ENCODE measurements at places on chromosomes 4 and X.

DNA sequence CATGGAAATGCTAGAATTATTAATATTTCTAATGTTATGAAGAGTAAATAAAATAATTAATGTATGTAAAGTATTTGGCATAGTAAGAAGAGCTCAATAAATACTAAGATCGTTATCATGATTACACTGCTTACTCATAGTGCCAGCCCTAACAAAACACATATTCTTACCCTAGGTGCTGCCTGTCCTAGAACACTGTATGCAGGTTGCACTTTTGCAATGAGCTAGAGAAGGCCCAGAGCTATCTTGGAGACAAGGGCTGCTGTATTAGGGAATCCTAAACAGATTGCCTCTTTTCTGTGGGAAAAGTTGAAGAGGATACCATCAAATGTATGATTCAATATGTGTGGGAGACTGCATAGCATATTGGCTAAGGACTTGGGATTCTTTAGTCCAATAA, 48.0 kb upstream of the TMEM164 start:
- no peak for DNase-seq

GRCh38 chrX:44305921-44306320, 37.6 kb downstream of the EFHC2 start:
- no peak for DNase-seq

GRCh38 chr4:106627051-106627450, 258.5 kb upstream of the GIMD1 start:
- DNase-seq = no peak

GRCh38 chr4:76607846-76608245, 172.8 kb downstream of the SHROOM3 start:
- DNase-seq = no peak

DNA sequence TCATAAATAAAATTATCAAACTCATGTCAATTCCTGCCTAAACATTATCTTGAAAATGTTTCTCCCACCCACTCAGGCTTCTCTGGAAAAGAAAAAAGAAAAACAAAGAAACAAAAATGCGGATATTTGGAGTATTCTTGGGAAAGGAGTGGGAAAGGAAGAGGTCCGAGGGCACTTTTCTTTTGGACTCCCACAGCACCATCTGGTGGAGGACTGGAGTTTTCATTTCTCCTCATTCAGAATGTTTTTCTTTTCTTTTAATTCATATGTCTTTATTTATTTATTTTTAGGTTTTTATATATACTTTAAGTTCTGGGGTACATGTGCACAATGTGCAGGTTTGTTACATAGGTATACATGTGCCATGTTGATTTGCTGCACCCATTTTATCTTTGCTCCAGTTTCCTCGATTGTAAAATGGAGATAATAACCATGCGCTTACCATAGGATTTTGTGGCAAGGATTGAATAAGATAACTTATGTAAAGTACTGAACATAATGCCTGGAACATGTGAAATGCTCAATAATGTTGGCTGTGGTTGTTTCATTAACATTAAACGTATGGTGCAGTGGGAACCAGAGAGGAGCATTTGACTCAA, 8.0 kb upstream of the KCNE5 start:
- no peak for DNase-seq

- DNase-seq = no peak
Observed at GRCh38 chrX:78124307-78124706, 15.1 kb downstream of the TAF9B start.

GRCh38 chrX:11341274-11342201, 48.3 kb downstream of the AMELX start:
- DNase-seq = peak; percentile 51

DNA sequence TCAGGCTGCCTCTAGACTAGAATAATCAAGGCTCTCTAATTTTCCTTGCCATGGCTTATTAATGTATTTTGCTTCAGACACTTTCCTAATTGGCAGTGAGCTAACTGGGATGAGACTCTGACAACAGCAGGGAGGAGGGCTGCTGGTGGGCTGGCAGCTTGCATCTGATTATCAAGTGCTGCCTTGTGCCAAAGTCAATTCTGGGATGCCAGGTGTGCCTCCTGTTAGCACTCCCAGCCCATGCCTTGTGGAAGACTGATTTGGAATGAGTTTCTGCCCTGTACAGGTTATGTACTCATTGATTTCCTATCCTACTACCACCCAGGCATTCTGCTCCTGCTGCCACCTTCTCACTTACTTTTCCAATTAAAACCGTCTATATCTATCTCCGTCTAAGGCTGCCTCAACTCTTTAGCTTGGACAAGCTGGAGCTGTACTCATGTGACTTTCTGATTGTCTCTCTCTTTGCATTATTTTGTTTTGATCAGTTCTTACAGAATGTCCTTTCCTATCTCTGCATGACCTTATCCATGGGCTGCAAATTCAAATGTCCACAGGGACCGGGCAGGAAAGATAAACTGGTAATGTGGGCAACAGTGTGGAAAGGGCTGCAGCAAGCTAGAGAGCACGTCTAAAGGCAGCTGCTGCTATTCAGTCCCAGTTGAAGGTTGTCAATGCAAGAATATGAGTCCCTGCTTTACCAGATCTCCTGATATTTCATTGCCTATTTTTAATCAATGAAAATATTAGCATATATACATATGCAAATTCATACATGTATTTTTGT, 112.6 kb downstream of the GABRA2 start:
- DNase-seq = no peak

DNA sequence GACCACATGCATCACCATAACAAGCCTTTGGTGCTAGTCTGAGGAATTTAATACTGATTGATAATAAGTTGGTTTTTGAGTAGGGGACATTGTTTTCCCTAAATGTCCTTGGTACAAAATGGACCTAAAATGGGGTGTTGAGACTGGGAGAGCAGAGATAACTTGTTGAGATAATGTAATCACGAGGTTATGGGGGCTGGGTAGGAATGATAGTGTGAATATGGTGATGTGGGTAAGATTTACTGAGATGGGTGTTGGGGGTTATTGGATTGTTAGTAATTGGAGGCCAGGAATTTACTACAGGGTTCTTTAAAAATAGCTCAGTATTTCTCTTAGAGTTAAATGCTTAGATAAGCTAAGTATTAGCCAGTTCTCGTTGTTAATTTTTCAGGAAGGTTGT, 3.9 kb downstream of the BMP2K start:
- DNase-seq = no peak

DNA sequence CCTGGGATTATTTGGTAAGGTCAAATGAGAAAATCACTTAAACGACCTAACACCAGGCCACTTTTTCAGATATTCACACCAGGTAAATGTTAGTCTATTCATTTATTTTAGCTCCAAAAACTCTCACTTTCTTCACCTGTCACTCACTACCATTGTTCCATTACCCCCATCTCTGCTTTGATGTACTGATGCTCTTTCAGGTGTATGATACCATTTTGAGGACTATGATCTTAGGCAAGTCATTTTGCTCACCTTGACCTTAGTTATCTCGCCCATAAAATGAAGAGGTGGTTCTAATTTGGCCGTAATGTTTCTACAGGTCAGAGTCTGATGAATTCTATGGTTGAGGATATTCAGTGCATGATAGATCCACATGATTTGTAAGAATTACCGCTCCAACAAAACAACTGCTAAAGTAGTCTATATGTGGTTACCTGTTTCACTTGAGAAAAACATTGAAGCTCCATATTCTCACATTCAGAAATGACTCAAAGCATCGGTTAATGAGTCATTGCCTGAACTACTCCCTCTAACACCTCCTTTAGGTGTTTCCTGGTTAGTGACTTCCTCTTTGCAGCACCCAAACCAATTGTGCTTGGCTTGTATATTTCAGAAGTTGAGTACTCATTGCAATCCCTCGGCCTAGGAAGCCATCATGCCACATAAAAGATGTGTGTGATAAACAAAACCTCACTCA, 4.5 kb downstream of the DTHD1 start:
- no peak for DNase-seq

- DNase-seq = no peak
Observed at GRCh38 chrX:34377645-34378044, 245.5 kb upstream of the FAM47A start.

- no peak for DNase-seq
Observed at GRCh38 chr4:7315286-7315685, 119.4 kb downstream of the PSAPL1 start.

DNA sequence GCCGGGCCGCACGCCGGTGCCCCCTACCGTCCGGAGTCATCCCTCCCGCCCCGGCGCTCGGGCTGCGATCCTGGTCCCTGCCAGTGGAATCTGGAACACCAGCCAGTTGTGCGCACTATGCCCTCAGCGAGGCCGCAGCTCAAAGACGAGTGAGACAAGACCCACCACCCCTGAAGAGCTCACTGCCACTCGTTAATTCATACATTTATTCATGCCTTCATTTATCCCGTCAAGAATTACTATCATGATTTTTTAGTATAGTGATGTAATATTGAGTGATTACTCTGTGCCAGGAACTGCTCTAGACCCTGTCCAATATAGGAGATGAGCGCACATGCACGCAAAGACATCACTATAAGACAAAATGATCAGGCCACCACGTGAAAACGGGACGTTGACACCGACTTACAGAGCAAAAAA, 247 bp upstream of the PPA2 start:
- peak; percentile 53 for DNase-seq

DNA sequence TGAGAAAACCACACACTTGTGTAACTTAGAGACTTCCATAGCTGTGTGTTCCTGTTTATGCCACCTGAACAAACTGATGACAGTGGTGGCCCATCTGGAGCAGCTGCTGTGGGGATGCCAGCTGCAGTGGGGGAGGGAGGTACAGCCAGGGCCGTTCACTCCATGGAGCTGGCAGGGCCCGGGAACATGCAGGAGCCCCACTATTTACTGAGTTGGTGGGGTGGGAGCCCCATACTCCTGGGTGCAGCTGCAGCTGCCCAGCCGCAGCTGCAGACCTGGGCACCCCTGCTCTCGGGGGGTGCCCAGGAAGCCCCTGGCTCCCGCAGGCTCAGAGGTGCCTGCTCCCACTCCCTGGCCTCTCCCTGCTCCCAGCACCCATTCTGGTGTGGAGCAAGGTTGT, 398.6 kb upstream of the RASGEF1B start:
- DNase-seq = no peak

- DNase-seq = no peak
Observed at GRCh38 chrX:65720381-65720964, 53.0 kb downstream of the MSN start.

DNA sequence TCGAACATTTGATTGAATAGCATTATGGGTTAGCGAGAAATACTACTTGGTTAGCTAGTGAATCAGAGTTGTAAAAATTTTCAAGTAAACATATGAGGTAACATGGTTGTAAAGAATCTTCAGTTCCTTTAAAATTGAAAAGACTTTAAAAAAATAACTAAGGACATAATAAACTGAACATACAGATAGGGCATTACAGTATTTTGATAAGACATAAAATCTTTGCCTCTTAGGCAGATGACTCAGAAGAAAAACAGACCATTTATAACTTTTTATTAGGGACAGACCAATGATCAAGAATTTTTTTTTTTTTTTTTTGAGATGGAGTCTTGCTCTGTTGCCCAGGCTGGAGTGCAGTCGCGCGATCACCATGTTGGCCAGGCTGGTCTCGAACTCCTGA, 43.1 kb downstream of the PNMA5 start:
- no peak for DNase-seq

- DNase-seq = no peak
Observed at GRCh38 chr4:74308215-74308614, at the start of gene EPGN. Gene EPGN (plus strand): TSS chr4:74308470. CDS start chr4:74308534, 64 bp downstream.

All from smooth muscle cell of the brain vasculature (primary cell).